ENCODE measurements at places on chromosomes 16 and 17. TPM values are rescaled to one million over a fixed set of nuclear protein-coding genes. Genes with fewer than 3 reads are reported as not detected.

Gene TMEM132E
- total RNA-seq, result not detected

Gene TBX21
- 0.18 TPM for total RNA-seq

Gene DNAH9
- not detected for total RNA-seq

Gene PHF12
- 31.3 TPM for total RNA-seq

- H3K27me3 ChIP-seq, result peaks cover 6% of the 10 kb centered on the region
- no peak overlapping the region for H3K27ac ChIP-seq
- H3K4me1 ChIP-seq, result no peaks in the 10 kb centered on the region
- no peak overlapping the region for H3K4me3 ChIP-seq
- H3K36me3 ChIP-seq, result no peaks in the 10 kb centered on the region
Observed at GRCh38 chr16:27787665-27788064, 237.7 kb downstream of the KATNIP start.

- H3K27ac ChIP-seq, result no peak overlapping the region
- no peak for DNase-seq
- no peaks in the 10 kb centered on the region for H3K36me3 ChIP-seq
Observed at GRCh38 chr16:49194537-49195236, 87.0 kb downstream of the CBLN1 start.

DNA sequence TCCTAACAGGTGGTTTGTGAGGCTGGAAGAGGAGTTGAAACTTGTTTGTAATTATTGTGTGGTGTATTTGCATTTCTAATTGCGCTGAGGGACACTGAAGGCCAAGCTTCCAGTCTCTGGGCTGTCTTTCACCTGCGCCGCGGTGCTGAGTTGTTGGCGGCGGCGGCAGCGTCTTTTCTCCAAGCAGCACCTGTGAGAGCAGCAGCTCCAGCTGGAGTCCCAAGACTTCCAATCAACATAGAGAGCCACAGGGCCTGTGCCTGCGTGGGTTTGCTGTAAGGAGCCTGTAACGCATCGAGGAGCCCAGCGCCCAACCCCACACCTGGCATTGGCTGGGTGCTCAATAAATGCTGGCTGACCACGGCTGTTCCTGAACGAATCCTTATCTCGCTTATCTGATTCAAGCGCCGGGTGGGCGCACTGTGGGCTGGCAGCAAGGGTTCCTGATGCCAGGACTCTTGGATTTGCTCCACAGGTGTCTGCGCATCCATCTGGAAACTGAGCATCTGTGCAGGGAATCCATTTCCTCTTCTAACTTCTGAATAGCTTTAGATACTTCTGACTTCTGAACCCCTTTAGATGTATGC is 138.1 kb downstream of the ASIC2 start:
- no peaks in the 10 kb centered on the region for H3K36me3 ChIP-seq
- H3K4me1 ChIP-seq, result no peaks in the 10 kb centered on the region
- no peak overlapping the region for H3K4me3 ChIP-seq
- H3K27me3 ChIP-seq, result peaks cover 5% of the 10 kb centered on the region
- no peak overlapping the region for H3K27ac ChIP-seq

DNA sequence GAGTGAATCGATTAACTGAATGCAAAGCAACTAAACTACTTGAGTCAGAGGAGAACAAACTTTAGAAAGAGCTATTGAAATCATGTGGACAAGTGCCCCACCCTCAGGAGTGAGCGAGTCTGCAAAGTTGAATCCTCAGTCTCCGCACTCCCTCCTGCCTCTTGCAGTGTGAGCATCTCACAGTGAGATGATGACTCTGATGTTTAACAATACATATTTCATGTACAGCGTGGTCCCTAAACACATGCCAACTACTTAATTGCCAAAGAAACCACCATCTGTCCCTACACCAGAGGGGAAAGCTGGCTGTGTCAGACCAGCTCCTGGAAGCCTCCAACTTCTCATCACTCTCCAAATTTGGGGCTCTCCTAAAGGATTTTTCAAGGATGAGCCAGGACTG is 31.2 kb downstream of the PIMREG start:
- H3K27me3 ChIP-seq, result no peaks in the 10 kb centered on the region
- H3K4me1 ChIP-seq, result peaks cover 8% of the 10 kb centered on the region
- H3K36me3 ChIP-seq, result no peaks in the 10 kb centered on the region
- H3K4me3 ChIP-seq, result no peak overlapping the region
- H3K27ac ChIP-seq, result no peak overlapping the region

- DNase-seq, result no peak
- no peaks in the 10 kb centered on the region for H3K36me3 ChIP-seq
- no peak overlapping the region for H3K27ac ChIP-seq
- H3K4me3 ChIP-seq, result no peak overlapping the region
- no peaks in the 10 kb centered on the region for H3K4me1 ChIP-seq
Observed at GRCh38 chr16:10859658-10860057, 17.3 kb upstream of the CIITA start.

GRCh38 chr16:90078579-90078895 is 1.4 kb upstream of the PRDM7 start:
- H3K27me3 ChIP-seq, result no peaks in the 10 kb centered on the region
- DNase-seq, result no peak
- no peak overlapping the region for H3K27ac ChIP-seq
- no peaks in the 10 kb centered on the region for H3K36me3 ChIP-seq
- H3K4me3 ChIP-seq, result no peak overlapping the region
- H3K4me1 ChIP-seq, result peaks cover 27% of the 10 kb centered on the region

DNA sequence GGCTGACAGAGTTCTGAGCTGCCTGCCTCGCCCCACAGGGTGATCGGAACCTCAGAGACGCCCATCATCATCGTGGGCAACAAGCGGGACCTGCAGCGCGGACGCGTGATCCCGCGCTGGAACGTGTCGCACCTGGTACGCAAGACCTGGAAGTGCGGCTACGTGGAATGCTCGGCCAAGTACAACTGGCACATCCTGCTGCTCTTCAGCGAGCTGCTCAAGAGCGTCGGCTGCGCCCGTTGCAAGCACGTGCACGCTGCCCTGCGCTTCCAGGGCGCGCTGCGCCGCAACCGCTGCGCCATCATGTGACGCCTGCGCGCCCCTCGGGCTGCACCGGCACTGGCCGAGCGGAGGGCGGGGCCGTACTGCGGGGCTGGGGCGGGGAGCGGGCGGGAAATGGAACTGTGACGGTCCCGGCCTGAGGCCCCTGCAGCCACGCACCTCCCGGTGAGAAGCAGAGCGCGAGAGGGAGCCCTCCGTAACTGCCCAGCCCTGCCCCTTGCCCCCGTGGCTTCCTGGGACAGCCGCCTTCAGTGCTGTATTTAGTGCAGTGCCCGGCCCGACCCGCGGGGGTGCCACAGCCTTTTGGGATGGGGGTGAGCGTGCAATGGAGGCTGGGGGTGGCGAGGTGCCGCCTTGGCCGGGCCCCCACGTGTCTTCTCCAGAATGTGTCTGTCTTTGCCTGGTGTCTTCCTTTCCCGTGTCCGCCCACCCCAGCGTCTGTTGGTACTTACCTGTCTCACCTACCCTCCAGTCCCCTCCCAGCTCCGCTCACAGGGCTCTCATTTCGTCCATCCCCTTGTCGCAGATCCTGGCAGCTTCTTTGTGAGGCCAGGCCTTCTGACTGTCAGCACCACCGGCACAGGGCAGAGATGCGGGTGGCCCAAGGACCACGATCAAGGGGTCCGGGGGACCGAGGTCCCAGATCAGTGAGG is 9.8 kb downstream of the RASL10B start:
- H3K4me3 ChIP-seq, result no peak overlapping the region
- no peaks in the 10 kb centered on the region for H3K4me1 ChIP-seq
- no peak for DNase-seq
- H3K27ac ChIP-seq, result no peak overlapping the region
- no peaks in the 10 kb centered on the region for H3K36me3 ChIP-seq
- peaks cover 69% of the 10 kb centered on the region for H3K27me3 ChIP-seq

DNA sequence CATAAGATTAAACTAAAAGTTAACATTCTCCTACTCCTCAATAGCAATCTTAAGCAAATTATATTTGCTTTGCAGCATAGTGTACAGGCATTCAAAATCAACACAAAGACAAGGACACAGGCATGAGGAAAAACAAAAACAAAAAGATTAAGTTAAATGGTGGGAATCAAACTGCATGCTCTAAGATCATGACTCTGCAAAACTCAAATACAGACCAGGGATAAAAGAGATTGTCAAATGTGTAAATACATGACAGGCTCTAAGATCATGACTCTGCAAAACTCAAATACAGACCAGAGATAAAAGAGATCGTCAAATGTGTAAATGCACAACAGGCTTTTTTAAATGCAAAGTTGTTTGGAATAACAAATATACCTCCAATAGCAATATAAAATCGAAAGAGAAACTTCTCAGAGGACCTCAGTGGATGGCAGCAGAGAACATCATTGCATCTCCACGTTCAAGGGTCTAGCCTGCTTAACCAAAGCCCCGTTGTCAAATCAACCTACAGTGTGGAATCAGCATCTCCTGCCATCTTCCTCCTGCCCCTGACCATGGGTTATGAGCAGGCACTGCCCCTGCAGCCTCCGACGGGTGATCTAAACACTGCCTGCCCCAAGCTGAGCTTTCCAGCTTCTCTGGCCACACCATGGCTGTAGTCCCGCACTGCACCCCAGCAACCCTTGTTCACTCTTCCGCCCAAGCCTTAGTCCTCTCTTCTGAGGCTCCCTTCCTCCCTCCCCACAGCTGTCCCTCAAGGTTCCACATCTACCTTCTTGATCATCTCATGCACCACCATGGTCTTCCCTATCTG is 446.1 kb downstream of the SOX9 start:
- H3K27me3 ChIP-seq, result peaks cover 44% of the 10 kb centered on the region
- peaks cover 9% of the 10 kb centered on the region for H3K4me1 ChIP-seq
- no peak overlapping the region for H3K27ac ChIP-seq
- H3K36me3 ChIP-seq, result no peaks in the 10 kb centered on the region
- no peak for DNase-seq
- no peak overlapping the region for H3K4me3 ChIP-seq
